Activated T-helper 2 cell treated with anti-CD3 and anti-CD28 coated beads, Interferon-gamma antibody, Interleukin-2, Interleukin-4, amounts not matched to agents 10 μg/mL and 5 μg/mL and 100 μg/mL, durations not matched to agents 14 hours and 24 hours and 36 hours (primary cell): ENCODE measurements at places on chromosomes 12 and 14. TPM values are rescaled to one million over a fixed set of nuclear protein-coding genes. Genes with fewer than 3 reads are reported as not detected.

Gene TEX22
- total RNA-seq, result 4.7 and 5.0 TPM in 2 replicates

Gene P2RX2
- total RNA-seq, result not detected in 2 replicates

Gene APOLD1
- total RNA-seq, result 5.3 and 6.0 TPM in 2 replicates

Gene INSM2
- not detected in 2 replicates for total RNA-seq

Gene INHBC
- total RNA-seq, result 0.14 TPM in 2 replicates

Gene OTOGL
- 0.16 TPM in 1 of 2 replicates, not detected in the other for total RNA-seq

Gene TAS2R9
- total RNA-seq, result not detected in 2 replicates

Gene HNF1A
- not detected in 2 replicates for total RNA-seq

Gene GALNT9
- total RNA-seq, result not detected in 2 replicates

Gene CLEC4C
- not detected in 2 replicates for total RNA-seq
